ENCODE measurements at places on chromosomes 6 and 20.

GRCh38 chr6:64012351-64013001 is 376.9 kb downstream of the PHF3 start:
- H3K4me3 ChIP-seq: no peak overlapping the region
- H3K36me3 ChIP-seq: no peaks in the 10 kb centered on the region
- no peak overlapping the region for H3K27ac ChIP-seq
- H3K27me3 ChIP-seq: no peaks in the 10 kb centered on the region

- DNase-seq: no peak
- no peak overlapping the region for H3K27ac ChIP-seq
- H3K4me1 ChIP-seq: peaks cover 13% of the 10 kb centered on the region
- peaks cover 15% of the 10 kb centered on the region for H3K27me3 ChIP-seq
- H3K4me3 ChIP-seq: no peak overlapping the region
Measured at GRCh38 chr6:34147906-34148630, 2.2 kb upstream of the GRM4 start.

DNA sequence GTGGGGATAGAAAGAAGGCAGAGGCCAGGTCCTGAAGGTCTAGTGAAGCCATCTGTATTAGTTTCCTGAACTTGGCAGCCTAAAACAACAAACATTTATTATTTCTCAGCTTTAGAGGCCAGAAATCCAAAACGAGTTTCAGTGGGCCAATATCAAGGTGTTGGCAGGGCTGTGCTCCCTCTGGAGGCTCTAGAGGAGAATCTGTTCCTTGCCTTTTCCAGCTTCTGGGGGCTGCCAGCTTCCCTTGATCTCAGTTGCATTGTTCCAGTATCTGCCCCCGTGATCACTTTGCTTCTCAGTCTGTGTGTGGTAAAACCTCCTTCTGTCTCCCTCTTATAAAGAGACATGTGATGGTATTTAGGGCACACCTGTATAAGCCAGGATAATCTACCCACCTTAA is 82.4 kb downstream of the MAFB start:
- H3K27ac ChIP-seq: no peak overlapping the region
- no peaks in the 10 kb centered on the region for H3K27me3 ChIP-seq
- H3K4me1 ChIP-seq: no peaks in the 10 kb centered on the region

DNA sequence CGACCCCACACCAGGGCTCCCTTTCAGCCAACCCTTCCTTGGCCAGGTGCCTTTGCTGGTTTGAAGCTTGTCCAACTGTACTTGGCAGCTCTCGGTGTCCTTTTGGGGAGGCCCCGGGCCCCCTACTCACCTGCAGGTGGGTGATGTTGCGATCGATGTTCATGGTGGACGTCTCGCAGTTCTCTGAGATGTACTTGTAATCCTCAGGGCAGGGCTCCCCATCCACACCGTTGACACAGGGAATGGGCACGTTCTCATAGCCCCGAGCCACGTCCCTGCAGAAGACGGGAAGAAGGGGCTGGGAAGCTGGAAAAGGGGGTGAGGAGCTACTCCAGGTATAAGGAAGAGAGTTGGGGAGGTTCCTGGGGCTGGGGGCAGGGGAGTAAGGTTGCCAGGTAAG is 4.9 kb upstream of the SLC44A4 start:
- H3K27ac ChIP-seq: no peak overlapping the region
- H3K4me1 ChIP-seq: no peaks in the 10 kb centered on the region
- H3K36me3 ChIP-seq: peaks cover 90% of the 10 kb centered on the region
- H3K4me3 ChIP-seq: no peak overlapping the region
- DNase-seq: no peak

DNA sequence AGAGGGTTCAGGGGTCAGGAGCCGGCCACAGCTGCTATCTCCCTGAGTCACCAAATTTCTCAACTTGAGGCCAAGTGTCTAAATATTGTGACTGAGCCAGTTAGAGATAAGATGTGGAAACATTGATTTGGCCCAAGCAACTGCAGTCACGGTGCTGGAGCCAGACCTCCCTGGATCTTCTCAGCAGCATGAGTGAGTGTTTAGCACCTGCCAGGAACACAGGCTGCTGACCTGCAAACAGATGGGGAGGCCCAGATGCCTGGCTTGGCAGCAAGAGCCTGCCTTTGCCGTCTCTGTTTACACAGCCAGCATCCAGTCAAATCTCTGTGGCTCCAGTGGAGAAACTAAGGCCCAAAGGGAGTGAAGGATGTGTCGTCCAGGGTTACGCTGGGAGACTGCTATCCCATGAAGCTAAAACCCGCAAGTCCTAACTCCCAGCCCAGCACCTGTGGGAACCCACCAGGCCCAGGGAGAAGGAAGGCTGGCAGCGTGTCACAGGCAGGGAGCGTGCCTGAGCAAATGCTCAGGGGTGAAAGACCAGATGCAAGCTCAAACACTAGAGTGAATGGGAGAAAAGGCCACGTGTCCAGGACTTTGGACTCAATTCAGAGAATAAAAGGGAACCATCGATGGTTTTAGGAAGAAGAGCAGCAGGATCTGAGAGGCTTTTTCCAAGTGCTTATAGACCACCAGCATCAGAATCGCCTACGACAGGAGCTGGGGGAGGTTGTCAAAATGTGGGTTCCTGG is 15.9 kb upstream of the PTGIS start:
- no peak overlapping the region for H3K4me3 ChIP-seq
- no peaks in the 10 kb centered on the region for H3K36me3 ChIP-seq
- no peaks in the 10 kb centered on the region for H3K27me3 ChIP-seq
- peak; percentile 78 for DNase-seq
- peak overlapping the region; percentile 100 for H3K27ac ChIP-seq

DNA sequence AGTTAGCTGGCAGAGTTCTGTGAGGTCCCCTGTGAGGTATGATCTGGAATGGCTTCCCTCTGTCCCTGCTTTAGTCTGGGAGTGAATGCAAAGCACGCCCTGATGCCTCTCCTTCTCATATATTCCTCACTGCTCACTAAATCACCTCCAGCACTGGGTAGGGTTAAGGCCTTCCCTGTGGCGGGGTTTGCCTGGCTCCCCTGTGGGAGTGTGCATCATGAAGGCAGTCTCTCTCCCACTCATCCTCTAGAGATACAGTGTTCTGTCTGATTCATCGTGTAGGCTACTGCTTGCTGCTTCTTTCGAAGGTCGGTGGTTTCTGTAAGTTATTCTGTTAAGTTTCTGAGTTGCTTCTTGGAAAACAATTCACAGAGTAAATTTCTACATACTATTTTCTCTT is 420.0 kb upstream of the EYS start:
- H3K27ac ChIP-seq: no peak overlapping the region
- H3K27me3 ChIP-seq: no peaks in the 10 kb centered on the region
- DNase-seq: no peak
- H3K4me3 ChIP-seq: no peak overlapping the region

- H3K4me1 ChIP-seq: no peaks in the 10 kb centered on the region
- H3K36me3 ChIP-seq: no peaks in the 10 kb centered on the region
- H3K27ac ChIP-seq: no peak overlapping the region
- no peaks in the 10 kb centered on the region for H3K27me3 ChIP-seq
Measured at GRCh38 chr20:37882961-37883712, 19.8 kb upstream of the VSTM2L start.

GRCh38 chr6:170147832-170148708 is 142.8 kb downstream of the DLL1 start:
- no peak overlapping the region for H3K4me3 ChIP-seq
- no peaks in the 10 kb centered on the region for H3K4me1 ChIP-seq
- no peak overlapping the region for H3K27ac ChIP-seq
- DNase-seq: no peak

- no peaks in the 10 kb centered on the region for H3K27me3 ChIP-seq
- no peak overlapping the region for H3K27ac ChIP-seq
- DNase-seq: no peak
- H3K36me3 ChIP-seq: no peaks in the 10 kb centered on the region
Measured at GRCh38 chr6:33984466-33985312, 161.2 kb downstream of the GRM4 start.

- H3K36me3 ChIP-seq: peaks cover 46% of the 10 kb centered on the region
- H3K27me3 ChIP-seq: no peaks in the 10 kb centered on the region
- no peak for DNase-seq
- peaks cover 6% of the 10 kb centered on the region for H3K4me1 ChIP-seq
- no peak overlapping the region for H3K27ac ChIP-seq
- H3K4me3 ChIP-seq: no peak overlapping the region
Measured at GRCh38 chr6:44404022-44404714, 16.7 kb downstream of the CDC5L start.

GRCh38 chr20:23156170-23156841 is 70.2 kb upstream of the CD93 start:
- peak overlapping the region; percentile 96 for H3K27ac ChIP-seq
- H3K36me3 ChIP-seq: no peaks in the 10 kb centered on the region
- H3K4me3 ChIP-seq: no peak overlapping the region
- no peaks in the 10 kb centered on the region for H3K27me3 ChIP-seq

DNA sequence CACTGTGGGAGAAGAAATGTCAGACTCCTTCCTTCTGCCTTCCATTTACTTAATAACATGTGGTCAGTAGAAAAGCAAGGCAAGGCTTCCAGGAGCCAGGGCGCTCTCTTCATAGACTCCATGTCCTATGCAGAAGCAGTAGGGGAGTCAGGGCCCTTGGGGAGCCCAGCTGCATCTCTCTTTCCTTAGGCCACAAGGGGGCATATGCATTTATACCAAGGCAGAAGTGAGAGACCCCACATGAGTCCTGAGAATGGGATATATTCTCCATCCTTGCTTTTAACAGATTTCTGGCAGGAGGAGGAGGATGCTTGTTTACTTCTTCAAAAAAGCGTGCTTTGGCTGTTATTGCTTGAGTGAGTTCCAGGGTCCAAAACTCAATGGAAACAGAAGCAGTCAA is 198.5 kb downstream of the HIVEP2 start:
- H3K4me1 ChIP-seq: no peaks in the 10 kb centered on the region
- no peak overlapping the region for H3K27ac ChIP-seq
- no peak for DNase-seq

DNA sequence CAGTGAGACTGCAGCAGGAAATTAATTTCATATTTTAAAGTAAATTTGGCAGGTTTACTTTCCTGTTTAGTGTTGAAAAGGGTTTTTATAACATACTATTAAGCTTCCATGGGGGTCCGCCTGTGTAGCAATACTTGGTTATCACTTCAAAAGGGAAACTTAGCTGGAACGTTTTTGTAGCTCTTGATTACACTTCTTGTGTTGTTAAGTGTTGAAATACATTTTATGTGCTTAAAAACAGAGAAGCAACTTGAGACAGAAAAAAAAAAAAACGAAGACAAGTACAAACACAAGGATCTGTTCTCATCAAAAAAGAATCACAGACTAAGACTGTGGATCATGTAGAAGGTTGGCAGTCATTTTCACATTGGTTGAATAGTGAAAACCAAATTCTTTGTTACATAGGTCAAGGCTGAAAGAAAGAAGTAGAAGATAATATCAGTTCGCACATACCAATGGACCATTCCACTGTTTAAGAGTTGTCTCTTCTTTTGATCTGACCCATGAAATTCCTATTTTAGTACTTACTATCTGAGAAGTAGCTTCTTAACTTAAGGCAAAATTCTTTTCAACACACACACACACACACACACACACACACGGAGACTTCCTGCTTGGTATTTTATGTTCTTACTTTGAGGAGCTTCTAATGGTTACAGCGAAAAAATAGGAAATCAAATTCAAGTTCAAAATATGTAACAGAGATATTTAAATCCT is 113.9 kb upstream of the SLC35B3 start:
- no peak for DNase-seq
- H3K4me1 ChIP-seq: no peaks in the 10 kb centered on the region
- no peak overlapping the region for H3K4me3 ChIP-seq
- H3K36me3 ChIP-seq: no peaks in the 10 kb centered on the region

GRCh38 chr20:51930775-51931174 is 128.5 kb upstream of the SALL4 start:
- no peaks in the 10 kb centered on the region for H3K36me3 ChIP-seq
- no peak for DNase-seq
- no peak overlapping the region for H3K27ac ChIP-seq

DNA sequence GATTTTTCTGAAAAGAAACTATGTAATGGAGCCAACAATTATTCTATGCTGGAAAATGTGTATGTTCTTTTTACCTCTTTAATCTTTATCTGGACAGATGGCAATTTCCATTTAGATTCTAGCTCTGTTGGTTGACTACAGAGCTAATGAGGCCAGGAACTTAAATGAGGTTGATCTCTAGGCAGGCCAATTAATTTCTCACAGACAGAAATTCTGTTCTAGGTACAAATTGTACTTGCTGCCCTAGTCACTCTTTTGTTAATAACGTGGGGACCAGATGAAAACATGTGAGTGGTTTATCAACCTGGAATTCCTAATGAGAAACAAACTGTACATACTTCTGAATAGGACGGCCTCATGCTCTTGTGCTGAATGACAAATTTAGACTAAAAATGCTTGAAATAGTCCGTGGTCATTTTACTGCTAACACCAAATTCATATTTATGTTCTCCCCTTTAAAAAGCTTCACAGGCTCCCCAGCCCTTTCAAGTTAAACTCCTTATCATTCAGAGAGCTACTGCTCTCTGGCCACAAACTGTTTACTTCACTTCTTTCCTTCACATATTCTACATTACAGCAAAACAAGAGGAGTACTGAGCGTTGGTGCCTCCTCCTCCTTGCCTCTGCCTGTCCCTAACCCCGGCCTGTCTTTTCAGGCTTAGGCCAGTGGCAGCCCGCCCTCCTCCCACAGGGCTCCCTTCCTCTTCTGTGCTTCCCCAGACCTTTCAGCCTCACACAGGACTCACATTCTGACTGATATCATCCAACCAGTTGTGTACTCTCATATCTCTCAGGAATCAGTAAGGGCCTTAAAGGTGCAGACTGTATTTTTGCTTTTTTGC is 41.4 kb downstream of the DTNBP1 start:
- no peaks in the 10 kb centered on the region for H3K4me1 ChIP-seq
- no peaks in the 10 kb centered on the region for H3K27me3 ChIP-seq
- DNase-seq: no peak
- no peak overlapping the region for H3K4me3 ChIP-seq
- no peaks in the 10 kb centered on the region for H3K36me3 ChIP-seq
- H3K27ac ChIP-seq: no peak overlapping the region

GRCh38 chr20:31803552-31804291 is 15.4 kb upstream of the MYLK2 start:
- H3K4me1 ChIP-seq: peaks cover 17% of the 10 kb centered on the region
- no peaks in the 10 kb centered on the region for H3K27me3 ChIP-seq
- H3K36me3 ChIP-seq: no peaks in the 10 kb centered on the region

DNA sequence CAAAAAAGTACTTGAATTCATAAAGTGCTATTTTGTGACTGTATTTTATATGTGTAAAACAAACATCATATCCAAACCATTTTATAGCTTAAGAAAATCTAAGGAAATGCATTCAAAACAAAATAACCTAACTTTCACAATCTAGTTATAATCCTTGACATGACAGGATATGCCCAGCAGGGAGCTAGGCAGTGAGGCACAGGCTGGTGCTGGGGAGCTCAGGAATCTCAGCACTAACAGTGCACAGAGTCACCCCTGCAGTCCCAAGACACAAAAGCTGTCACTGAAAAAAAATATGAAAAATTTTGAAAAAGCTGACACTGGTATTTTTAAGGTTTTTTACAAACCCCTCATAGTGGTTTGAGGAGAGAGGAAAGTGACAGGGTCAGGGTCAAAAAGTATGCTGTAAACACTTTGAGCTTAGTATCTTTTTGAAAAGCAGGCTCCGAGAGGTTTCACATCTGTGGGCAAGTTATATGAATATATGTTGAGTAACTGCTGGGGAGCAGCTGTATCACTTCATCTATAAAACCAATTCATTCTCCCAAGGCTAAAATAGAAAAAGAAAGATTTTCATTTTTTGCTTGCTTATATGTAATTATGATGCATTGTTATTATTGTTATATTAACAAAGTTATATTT is 24.1 kb downstream of the LGSN start:
- H3K27me3 ChIP-seq: no peaks in the 10 kb centered on the region
- no peak overlapping the region for H3K4me3 ChIP-seq
- no peaks in the 10 kb centered on the region for H3K4me1 ChIP-seq
- no peaks in the 10 kb centered on the region for H3K36me3 ChIP-seq
- DNase-seq: no peak
- H3K27ac ChIP-seq: no peak overlapping the region

- no peak for DNase-seq
- H3K27me3 ChIP-seq: no peaks in the 10 kb centered on the region
- H3K4me3 ChIP-seq: no peak overlapping the region
- H3K4me1 ChIP-seq: no peaks in the 10 kb centered on the region
- H3K27ac ChIP-seq: no peak overlapping the region
Measured at GRCh38 chr20:51695574-51696303, 72.5 kb downstream of the ATP9A start.

Data from ascending aorta (tissue), 2 donors.